ENCODE measurements at places on chromosomes 2 and 18.

- no peak for DNase-seq
Observed at GRCh38 chr18:74012954-74013630, 134.5 kb downstream of the FBXO15 start.

GRCh38 chr2:152611458-152612231, 105.6 kb downstream of the PRPF40A start:
- DNase-seq, result no peak

- no peak for DNase-seq
Observed at GRCh38 chr18:25329783-25330182, 22.2 kb downstream of the ZNF521 start.

DNA sequence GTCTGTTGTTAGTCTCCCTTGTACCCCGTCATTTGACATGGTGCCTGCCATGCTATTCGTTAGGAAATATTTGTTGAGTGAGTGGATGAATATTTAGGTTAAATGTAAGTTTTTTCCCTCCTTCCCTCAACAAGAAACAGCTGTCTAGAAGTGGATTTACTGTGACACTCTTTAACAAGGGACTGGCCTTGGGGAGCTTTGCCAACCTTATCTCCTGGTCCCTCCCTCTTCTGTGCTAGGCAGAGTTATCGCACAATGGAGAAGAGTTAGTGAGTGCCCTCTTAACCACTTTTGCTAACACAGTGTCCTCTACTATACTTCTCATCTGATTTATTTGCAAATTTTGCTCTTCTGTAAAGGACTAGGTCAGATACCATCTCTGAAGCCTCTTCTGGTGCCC, 61.2 kb downstream of the DIS3L2 start:
- DNase-seq, result no peak

All from activated naive CD4-positive, alpha-beta T cell treated with anti-CD3 and anti-CD28 coated beads, Interleukin-2, amount 50 U/mL, for 16 hours (primary cell).